ENCODE measurements at places on chromosomes 7 and 10.

- no peak for DNase-seq
Measured at GRCh38 chr10:70752571-70752970, 32.6 kb downstream of the TBATA start.

DNA sequence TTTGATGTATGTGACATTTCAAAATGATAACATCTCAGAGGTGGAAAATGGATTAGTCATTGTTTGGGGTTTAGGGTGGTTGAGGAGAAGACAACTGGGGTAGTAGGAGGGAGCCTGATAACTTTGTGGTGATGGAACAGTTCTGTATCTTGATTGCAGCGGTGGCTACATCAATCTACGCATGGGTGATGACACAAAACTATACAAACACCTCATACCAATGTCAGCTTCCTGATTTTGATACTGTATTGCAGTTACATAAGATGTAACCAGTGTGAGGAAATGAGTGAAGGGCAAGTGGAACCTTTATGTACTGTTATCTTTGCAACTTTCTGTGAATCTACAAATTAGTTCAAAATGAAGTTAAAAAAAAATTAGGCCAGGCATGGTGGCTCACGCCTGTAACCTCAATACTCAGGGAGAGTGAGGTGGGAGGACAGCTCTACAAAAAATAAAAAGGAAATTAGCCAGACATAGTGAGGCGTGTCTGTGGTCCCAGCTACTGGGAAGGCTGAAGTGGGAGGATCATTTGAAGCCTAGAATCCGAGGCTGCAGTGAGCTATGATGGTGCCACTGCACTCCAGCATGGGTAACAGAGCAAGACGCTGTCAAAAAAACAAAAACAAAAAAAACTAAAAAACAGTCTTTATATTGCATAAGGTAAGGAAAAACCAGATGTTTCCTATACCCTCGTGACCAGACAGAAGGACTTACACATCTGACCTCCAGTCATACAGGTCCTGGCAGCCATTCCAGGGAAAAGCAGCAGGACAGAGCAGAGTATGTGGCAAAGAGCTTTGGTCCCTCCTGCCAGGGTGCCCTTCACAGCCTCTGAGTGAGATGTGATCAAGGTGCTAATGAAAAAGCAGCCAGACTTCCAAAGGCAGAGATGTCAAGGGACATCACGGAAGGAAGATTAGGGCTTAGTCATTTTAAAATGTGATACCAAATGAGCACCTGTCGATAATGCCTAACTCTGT is 50.8 kb downstream of the CYTH3 start:
- DNase-seq, result no peak

DNA sequence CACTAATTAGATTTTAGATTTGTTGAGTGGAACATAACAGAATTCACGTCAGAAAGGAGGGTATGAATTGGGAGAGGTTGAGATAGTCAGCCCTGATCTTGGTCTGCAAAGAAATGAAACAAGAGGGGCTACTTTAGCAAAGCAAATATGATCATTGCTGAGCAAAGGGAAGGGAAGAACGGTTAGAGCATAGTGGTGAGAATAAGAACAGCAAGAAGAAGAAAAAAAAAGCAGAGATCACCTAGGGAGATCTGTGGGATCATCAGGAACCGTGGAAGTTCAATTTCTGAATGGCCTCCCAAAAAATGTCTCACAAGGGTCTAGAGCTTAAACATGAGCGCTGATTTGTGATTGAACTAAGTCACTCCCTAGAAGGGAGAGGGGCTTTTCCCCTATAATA is 156.1 kb downstream of the DGKI start:
- DNase-seq, result no peak

DNA sequence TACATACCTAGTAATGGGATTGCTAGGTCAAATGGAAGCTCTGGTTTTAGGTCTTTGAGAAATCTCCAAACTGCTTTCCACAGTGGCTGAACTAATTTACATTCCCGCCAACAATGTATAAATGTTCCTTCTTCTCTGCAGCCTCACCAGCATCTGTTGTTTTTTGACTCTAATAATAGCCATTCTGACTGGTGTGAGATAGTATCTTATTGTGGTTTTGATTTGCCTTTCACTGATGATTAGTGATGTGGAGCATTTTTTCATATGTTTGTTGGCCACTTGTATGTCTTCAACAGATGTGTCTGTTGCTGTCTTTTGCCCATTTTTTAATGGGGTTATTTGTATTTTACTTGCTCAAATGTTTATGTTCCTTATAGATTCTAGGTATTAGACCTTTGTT is 675.5 kb downstream of the SUGCT start:
- DNase-seq, result no peak

GRCh38 chr7:1968397-1969111 is 264.2 kb downstream of the MAD1L1 start:
- no peak for DNase-seq

- DNase-seq, result no peak
Measured at GRCh38 chr10:98134117-98134430, 383 bp upstream of the R3HCC1L start.

DNA sequence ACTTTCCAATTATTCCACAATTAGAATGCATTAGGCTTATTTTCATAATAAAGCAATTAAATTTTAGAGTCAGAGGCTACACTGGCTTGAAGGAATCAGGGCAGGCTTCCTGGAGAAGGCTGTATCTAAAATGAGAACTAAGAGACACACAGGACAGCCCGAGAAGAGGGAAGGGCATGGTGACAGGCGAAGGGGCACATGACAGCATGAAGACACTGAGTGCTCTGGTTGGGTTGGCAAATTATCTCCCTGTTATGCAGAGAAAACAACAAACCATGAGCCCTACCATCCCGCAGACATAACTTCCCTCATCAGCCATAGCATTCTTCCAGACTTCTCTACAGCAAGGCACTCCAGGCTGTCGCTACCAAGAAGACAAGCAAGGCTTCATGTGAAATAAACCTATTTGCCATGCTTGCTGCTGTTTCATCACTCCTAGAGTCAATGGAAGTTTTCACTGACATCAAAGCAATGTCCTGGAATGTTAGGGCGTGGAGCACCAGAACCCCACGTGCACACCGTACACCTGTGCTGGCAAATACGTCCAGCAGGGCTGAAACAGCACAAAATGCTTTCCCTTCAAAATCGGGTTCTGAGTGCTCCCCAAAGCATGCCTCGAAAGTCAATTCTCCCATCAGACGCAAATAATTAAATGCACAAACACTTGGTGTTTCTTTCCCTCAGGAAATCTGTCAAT is 21.3 kb downstream of the VOPP1 start:
- DNase-seq, result no peak

GRCh38 chr10:76974017-76974691 is 663.5 kb downstream of the KCNMA1 start:
- DNase-seq, result no peak

DNA sequence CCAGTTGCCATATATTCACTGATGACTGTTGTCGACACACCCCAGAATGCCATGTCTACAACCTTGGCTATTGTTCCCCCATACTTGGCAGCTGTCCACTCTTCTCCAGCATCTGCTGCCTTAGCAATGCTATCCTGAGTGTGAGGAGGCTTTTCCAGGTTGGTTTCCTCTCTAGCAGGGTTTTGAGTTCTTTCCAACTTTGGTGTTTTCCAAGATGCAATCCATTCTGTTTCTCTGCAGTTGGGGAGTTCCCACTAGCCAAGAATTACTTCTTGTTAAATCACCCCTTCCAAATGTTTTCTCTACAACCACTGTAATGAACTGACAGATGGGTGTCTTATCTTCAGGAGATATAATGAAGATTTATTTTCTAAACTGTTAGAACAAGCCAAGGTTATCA is 617.4 kb downstream of the CCSER2 start:
- DNase-seq, result no peak

DNA sequence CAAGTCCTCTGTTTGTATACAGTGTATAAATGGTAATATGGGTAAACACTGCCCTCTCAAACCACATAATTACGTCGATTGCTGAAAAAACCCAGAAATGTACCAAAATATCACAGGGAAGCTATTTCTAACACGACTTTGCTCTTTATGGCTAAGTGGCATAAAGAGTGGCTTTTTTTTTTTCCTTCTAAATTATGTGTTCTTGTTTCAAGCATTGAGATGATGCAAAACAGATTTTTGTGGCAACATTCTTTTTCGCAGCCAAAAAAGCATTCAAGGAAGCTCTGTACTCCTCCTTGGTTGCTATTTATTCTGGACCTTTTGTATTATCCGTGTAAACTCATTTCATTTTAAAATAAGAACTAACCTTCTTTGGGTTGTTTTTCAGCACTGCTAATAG is 138.9 kb downstream of the VTI1A start:
- no peak for DNase-seq

GRCh38 chr7:157402911-157403534 is 66.2 kb downstream of the DNAJB6 start:
- no peak for DNase-seq

DNA sequence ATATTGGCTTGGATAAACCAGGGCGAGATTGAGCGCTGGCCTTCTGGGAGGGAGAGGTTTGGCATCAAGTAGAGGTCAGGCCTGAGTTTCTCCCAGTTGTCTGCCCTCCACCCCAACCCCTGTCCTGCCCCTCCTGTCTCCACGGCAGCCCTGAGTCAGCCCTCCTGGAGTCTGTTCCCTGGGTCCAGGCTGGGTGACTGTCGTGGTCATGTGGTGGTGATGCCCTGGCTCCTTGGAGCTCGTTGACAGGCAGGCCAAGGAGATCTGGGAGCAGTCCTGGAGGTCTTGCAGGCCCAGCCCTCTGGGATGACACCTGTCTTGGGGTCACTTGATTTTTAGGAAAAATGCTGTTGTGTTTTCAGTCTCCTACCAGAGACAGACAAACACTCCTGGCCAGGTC is 53.6 kb upstream of the PODXL start:
- no peak for DNase-seq

DNA sequence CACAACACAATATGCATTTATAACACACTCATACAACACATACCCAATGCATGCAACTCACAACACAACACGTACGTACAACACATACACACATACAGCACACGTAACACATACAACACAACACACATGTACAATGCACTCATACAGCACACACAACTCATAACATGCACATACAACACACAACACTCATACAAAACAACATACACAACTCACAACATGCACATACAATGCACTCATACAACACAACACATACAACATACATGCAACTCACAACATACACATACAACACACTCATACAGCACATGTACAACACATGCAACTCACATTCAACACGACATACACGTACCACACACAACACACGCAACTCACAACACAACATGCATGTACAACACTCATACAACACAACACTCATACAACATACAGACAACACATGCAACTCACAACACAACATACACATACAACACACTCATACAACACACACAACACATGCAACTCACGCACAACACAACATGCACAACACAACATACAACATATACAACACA is 21.8 kb downstream of the DIP2C start:
- no peak for DNase-seq

GRCh38 chr10:72344932-72345331 is 9.8 kb downstream of the DNAJB12 start:
- no peak for DNase-seq

GRCh38 chr7:86788948-86789347 is 145.2 kb downstream of the GRM3 start:
- DNase-seq, result no peak

DNA sequence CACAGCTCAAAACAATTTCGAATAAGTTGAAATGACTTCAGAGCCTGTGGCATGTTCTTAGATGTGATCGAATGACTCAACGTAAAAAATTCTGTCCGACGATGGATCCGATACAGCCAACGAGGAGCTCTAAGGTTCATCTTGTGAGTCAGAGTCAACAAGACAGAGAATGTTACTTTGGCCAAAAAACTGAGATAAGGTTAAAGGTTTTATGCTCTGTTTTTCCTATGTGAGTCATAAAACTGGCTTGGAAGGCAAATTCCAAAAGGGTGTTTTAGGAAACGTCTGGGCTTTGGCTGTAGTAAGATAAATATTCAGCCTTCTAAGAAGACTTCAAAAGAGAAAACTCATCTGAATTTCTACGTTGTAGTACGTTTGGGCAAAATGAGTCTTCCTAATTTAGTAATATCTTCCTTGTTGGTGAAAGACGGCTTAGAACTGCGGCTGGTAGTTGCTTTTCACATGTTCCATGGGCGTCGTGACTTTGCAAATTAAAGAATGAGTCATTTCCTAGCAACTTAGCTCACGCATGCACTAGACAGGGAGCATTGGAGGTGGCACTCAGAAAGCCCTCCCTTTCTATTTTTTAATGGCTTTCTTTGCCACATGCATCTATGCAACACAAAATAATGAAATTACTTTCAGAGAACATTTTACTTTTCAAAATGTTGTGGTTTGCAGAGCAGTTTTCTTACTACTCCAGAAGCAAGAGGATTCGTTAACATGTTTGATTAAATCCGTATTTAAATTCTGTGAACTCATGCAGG is 28.2 kb downstream of the PFKP start:
- no peak for DNase-seq

GRCh38 chr10:3825244-3825643 is 40.2 kb upstream of the KLF6 start:
- DNase-seq, result no peak

GRCh38 chr10:84333864-84334451 is 5.6 kb downstream of the CCSER2 start:
- peak; percentile 23 for DNase-seq

- DNase-seq, result no peak
Measured at GRCh38 chr7:44068054-44068453, 2.7 kb upstream of the PGAM2 start.

DNA sequence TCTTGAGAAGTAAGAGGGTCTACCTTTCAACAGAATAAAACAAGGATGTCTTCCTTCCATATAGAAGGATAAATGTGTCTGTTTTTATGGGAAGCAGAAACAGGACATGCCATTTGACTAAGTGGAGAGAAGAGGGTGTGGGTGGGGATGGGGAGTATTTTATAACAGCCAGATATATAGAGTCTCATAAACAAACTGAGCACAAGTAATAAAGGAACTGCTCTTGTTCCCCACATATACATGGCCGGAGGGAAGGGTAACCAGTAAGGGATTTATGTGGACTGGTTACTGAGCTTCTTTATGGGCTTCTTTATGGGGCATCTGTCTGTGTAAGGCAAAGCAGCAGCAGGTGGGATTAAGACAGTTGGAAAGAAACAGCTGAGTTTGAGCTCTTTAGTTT is 558.1 kb downstream of the REEP3 start:
- DNase-seq, result no peak

DNA sequence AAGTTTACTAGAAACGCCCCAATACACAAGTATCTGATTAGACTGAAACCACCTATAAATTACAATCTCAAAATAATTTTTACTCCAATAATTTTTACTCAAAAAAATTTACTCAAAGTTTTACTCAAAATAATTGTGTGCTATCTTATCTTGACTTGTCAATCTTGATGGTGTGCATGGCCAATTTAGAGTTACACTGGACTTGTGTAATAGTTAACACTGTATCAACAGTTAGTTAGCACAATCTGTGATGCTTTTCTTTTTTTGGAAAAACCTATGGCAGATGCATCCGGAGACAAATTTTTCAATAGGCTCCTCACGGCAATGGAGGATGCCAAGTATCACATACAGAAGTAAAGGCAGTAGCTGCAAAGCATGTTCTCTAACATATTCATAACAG is 24.9 kb downstream of the LMOD2 start:
- no peak for DNase-seq

- no peak for DNase-seq
Measured at GRCh38 chr7:150735596-150736358, 1.4 kb upstream of the GIMAP5 start.

Measured in stimulated activated CD8-positive, alpha-beta memory T cell treated with anti-CD3 and anti-CD28 coated beads, Interleukin-4, amount 100 ng/mL, for 1 hour (primary cell).